ENCODE measurements at places on chromosomes 3 and 15.

DNA sequence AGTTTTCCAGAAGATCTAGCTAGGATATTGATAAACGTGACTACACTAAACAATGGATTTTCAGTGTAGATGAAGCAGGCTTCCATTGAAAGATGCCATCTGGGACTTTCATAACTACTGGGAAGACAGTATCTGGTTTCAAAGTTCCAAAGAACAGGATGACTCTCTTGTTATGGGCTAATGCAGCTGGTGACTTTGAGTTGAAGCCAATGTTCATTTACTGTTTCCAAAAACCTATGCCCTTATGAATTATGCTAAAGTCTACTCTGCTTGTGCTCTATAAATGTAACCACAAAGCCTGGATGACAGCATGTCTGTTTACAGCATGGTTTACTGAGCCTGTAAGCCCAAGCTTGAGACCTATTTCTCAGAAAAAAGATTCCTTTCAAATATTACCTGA, 245.4 kb downstream of the GBE1 start:
- no peak for DNase-seq

DNA sequence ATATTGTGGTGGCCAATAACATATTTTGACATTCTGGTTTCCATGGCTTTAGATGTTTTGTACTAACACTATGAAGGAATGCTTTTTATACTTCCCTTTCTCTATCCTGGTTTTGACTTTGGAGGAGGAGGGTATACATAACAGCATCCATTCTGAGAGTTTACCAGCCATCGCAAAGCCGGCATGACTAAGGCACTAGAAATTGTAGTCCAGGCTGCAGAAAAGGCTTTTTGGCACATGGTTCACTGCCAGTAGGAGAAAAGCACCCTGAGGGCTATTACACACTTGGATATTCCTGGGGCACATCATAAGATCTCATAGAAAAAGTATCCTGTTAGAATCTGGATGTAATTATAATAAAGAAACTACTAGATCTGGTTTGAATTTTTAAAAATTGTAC, 101.8 kb downstream of the STT3B start:
- DNase-seq = no peak

GRCh38 chr15:69976366-69976994, 121.2 kb downstream of the TLE3 start:
- DNase-seq = peak; percentile 69

DNA sequence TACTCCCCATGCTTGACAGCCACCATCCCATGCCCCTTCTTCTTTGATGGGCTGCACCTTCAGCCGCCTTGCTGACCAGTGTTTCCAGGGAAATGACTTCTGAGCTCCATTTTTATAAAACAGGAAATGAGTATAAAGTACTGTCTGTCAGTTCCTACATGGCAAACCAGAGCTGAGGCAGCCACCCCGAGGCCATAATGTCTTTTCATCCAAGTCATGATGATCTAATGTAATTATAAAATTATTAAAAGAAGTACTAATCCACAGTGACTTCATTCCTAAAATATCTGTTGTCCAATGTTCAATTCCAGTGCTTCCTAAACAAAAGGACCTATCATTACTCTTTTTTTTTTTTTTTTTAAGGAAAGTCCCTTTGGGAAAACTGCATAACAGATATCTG, 75.2 kb upstream of the HERC1 start:
- no peak for DNase-seq

DNA sequence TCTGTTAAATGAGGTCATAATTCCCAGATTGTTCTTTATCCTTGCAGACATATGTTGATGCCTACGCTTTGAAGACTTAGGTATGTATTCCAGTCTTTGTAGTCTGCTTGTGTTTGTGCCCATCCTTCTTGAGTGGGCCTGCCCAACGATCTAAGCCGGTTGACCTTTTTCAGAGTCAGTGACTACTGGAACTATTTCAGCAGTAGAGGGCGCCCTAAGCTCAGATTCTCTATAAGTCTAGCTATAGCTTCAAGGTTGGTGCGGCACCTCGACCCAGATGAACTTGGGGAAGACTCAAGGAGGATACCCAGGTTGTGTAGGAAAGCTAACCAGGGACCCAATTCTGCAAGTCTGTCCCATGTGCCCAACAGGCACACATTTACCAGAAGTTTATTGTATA, 228.8 kb upstream of the PPP2R3A start:
- peak; percentile 39 for DNase-seq

- no peak for DNase-seq
Measured at GRCh38 chr3:101217472-101218245, 102.7 kb downstream of the IMPG2 start.

DNA sequence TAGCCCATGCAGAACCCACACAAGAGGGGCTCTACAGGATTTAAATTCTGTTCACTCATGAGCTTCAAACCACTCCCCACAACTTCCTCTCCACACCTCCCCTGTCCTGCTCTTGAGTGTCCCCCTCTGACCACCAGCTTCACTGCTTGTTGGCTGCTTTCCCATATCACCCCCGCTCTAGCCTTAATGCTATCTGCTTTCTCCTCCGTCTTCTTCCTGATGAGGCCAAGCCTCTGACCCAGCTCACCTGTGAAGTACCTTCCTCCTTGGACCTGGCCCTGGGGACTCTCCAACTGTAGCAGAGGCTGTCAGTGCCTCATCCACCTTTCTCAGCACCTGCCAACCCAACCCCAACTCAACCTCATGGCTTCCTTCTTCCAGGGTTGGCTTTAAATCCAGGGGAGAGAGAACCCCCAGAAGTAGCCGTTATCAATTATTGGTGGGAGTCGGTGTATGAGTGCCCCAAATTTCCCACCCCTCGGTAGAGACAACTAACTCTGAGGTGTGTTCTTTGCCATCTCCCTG, 174.8 kb downstream of the MINAR1 start:
- no peak for DNase-seq

- DNase-seq = peak; percentile 12
Measured at GRCh38 chr3:23389089-23389488, 186.0 kb downstream of the UBE2E2 start.

- DNase-seq = peak; percentile 7
Measured at GRCh38 chr3:30548600-30548999, 57.8 kb upstream of the TGFBR2 start.

All from endothelial cell (in vitro differentiated cells).